ENCODE measurements at places on chromosomes 6 and 20. TPM values are rescaled to one million over a fixed set of nuclear protein-coding genes. Genes with fewer than 3 reads are reported as not detected.

SUMO4 gene
- 1.5 TPM for total RNA-seq

MEI4 gene
- 0.55 TPM for total RNA-seq

BPIFB2 gene
- total RNA-seq: not detected

PLCB4 gene
- 10.1 TPM for total RNA-seq

MOXD1 gene
- total RNA-seq: 2.5 TPM

FAM83D gene
- total RNA-seq: 51.6 TPM

SLC4A11 gene
- 29.4 TPM for total RNA-seq

ATP9A gene
- 11.5 TPM for total RNA-seq

KIAA1755 gene
- 0.18 TPM for total RNA-seq

NQO2 gene
- total RNA-seq: 106 TPM

FRK gene
- total RNA-seq: 0.15 TPM

MYL9 gene
- 217 TPM for total RNA-seq

ZNF334 gene
- total RNA-seq: 17.2 TPM

- DNase-seq: no peak
These were observed 41.6 kb downstream of the NFATC2 start for GRCh38 chr20:51500936-51501335.

- no peak for DNase-seq
These were observed 43.0 kb upstream of the PBOV1 start for GRCh38 chr6:138261116-138261780.

DNA sequence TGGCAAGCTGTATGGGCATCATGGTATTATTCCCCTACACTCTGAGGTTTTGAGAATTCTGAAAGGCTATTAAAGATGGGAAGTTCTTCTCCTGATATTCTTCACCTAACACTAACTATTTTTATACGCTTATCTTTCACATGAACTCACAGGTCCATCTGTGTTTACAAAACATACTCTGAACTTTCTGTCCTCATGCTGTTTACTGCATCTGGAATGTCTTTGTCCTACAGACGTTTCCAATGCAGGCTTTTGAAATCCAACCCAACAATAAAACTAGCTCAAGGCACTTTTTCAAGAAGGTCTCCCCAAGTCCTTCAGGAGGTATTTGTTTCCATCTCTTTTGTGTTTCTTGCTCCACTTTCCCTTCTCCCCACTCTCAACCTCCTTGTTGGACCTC, 60.5 kb upstream of the MLIP start:
- no peak for DNase-seq

DNA sequence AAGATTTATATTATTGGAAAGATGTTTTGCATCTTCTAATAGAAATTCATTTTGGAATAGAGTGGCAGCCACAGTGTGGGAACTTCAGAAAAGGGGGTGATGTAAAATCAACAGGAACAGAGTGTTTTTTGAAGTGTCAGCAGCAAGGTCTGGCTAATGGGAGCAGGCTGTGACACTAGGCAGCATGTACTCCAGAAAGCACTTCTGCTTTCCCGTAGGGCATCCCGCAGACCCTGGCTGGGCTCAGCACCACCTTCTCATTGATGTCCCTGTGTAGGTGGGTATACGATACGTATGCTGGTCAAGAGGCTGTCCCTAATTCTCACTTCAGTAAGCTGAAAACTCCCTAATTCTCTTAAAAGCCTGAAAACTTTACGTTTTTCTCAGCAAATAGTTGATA, 74.7 kb downstream of the EYA4 start:
- DNase-seq: no peak

GRCh38 chr6:149212206-149212605, 105.3 kb upstream of the TAB2 start:
- no peak for DNase-seq

GRCh38 chr6:46967826-46968349, 46.1 kb upstream of the ADGRF5 start:
- DNase-seq: no peak

DNA sequence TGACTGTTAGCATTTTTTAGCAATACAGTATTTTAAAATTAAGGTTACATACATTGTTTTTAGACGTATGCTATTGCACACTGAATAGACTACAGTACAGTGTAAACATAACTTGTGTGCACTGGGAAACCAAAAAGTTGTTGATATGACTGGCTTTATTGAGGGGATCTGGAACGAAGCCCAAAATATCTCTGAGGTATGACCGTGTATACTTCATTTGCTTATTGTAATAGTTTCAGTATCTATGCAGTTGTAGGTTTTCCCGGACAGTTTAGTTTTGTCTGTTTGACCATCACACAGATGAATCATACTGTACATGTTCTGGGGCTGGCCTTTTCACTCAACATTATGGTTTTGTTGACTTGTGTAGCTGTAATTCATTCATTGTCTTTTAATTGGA, 6.9 kb upstream of the ZBTB12 start:
- DNase-seq: no peak

DNA sequence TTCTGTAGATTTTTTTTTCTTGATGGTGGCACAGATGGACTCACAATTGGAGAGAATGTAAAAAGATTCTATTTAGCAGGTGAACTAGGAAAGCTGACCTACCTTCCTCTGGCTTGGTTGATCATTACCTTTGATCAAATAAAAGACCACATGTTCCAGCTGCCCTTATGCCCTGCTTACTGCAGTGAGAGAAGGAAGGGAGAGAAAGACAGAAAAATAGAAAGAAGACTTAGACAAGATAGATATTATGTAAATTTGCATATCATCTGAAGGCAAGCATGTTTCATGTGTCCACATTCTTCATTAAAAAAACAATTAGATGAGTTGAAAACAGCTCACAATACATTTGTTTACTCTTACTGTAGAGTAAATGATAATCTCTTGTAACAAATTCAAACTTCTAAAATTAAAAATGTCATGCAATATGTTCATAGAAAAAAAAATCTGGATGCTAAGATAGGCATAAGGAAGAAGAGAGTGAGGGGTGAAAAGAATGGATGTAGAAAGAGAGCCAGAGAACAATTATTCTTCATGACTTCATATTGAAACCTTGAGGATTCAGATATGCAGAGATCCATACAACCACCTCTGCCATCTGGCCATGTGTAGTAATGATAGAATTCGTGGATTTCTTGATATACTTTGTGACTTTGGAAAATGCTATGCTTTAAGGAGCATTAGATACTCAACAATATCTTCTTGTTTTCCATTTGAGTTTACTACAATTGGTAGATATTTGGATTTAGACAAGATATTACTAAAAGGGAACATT, 71.7 kb downstream of the RFX6 start:
- no peak for DNase-seq

- peak; percentile 80 for DNase-seq
These were observed 2.2 kb upstream of the TUBB2B start for GRCh38 chr6:3229566-3230178.

DNA sequence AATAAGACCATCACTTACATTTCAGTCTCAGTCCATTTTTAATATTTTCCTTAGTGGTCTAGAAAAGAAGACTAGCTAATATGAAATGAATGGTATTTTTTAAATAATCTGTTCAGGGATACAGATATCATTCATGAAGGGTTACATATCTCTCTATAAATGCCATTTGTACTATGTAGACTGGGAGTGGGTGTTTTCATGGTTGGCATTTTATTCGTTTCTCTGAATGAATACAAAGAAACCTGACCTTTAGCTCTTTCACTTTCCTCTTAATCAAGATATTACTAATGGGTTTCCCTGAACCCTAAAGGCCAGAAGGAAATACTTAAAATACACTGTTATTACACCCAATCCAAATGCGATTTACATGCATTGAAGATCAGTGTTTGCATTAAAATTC, 788.9 kb downstream of the TBC1D32 start:
- no peak for DNase-seq

DNA sequence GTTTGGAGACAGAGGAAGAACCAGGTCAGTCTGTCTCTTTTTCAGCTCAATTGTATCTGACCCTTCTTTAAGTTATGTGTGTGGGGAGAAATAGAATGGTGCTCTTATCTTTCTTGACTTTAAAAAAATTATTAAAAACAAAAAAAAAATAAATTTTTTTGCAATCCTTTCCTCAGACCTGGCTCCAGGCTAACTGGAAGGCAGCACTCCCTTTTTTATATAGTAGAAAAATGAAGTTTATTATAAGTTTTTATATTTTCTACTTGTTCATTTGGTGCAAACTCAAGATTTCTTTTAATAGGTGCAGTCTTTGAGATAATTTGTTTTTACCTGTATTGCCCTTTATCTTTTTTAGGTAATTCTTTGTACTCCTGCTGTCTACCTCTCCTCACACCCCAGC, 129.6 kb downstream of the SULF2 start:
- DNase-seq: no peak

- no peak for DNase-seq
These were observed 11.8 kb downstream of the TMEM14B start for GRCh38 chr6:10759312-10759839.

- DNase-seq: no peak
These were observed 64.3 kb downstream of the ZFP64 start for GRCh38 chr20:52127309-52127708.

DNA sequence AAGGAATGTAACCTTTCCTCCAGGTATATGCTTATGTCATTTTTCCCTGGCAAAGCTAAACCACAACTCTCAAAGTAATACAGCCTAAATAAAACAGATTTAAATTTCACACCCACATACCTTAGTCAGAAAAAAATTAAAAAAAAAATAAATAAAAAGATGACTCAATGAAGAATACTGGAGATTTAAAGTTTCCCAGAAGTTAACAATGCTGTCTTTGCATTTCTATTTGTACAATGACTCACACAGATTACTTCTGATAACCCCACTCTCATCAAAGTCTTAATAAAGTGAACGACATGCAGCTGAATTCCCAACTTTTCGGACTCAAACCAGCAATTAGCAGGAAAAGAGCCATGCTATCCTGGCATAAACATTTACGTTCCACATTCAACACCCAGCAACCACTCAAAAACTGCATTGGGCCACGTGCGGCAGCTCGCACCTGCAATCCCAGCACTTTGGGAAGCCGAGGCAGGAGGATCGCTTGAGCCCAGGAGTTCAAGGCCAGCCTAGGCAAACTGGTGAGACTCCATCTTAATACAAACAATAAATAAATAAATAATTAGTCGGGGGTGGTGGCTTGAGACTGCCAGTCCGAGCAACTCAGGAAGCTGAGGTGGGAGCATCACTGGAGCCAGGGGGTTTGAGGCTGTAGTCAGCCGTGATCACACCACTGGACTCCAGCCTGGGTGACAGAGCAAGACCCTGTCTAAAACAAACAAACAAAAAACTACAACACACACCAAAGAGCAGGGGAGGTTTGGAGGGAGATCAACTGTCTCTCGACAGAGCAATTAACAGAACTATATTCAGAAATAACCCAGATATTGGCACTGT, 130.5 kb downstream of the WDR27 start:
- no peak for DNase-seq

- no peak for DNase-seq
These were observed 45.1 kb upstream of the PNRC1 start for GRCh38 chr6:89035252-89036101.

DNA sequence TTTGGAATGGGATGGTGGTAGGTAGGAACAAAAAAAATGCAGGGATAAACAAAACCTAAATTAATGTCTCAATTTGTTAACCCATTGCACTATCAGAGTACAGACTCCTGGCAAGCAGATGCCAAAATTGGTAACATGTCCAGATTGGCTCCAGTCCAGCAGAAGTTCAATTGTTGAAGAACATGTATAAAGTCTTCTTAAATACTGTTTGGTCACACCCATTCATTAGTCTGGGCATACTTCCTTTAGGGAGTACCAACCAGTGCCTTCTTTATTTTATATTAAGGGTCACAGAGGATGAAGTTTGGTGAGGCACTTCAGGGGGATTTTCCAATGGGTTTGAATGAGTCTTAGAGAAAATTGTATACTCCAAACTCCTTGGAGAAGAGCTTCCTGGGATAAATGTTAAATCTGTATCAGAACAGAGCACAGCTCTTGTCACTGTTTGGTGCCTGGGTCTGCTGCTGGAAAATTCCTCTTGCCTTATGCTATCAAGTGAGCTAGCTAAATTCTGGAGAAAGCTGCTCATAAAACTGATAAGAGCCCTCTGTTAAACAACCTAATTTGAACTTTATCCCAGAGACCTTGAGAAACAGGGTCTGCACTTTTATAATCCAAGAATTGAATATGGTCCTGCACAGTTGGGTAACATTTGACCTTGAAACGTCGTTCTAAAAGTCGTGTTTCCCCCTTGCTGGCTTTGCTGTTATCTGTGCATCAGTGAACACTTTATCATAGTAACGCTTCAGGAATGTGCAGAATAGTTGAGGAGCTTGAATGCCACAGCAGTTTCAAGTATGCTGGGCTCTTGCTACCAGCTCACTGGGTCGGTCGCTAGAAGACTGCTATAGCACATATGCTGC, 334.1 kb upstream of the CITED2 start:
- no peak for DNase-seq

- no peak for DNase-seq
These were observed 177.6 kb downstream of the THBS2 start for GRCh38 chr6:169075915-169076654.

GRCh38 chr6:137823826-137824555, 43.1 kb upstream of the TNFAIP3 start:
- DNase-seq: no peak

Measured in H9 (cell line).